ENCODE measurements at places on chromosomes 7 and 10. TPM values are rescaled to one million over a fixed set of nuclear protein-coding genes. Genes with fewer than 3 reads are reported as not detected.

The CYP3A4 gene
- not detected for total RNA-seq

The TMEM26 gene
- total RNA-seq, result 1.9 TPM

- DNase-seq, result no peak
Measured at GRCh38 chr10:77285529-77286182, 352.0 kb downstream of the KCNMA1 start.

GRCh38 chr10:133313192-133313591 lies 4.5 kb downstream of the ZNF511 start:
- DNase-seq, result no peak

GRCh38 chr10:26765549-26765948 lies 68.0 kb downstream of the PDSS1 start:
- DNase-seq, result no peak

All from H1 (cell line).